ENCODE measurements at places on chromosomes 7 and 10. TPM values are rescaled to one million over a fixed set of nuclear protein-coding genes. Genes with fewer than 3 reads are reported as not detected.

GRCh38 chr7:127589896-127590295 lies 1.7 kb downstream of the ARF5 start:
- DNase-seq: no peak

Gene ATE1
- total RNA-seq: 23.7 TPM

- DNase-seq: no peak
Measured at GRCh38 chr7:96591900-96592676, 117.6 kb downstream of the SEM1 start.

DNA sequence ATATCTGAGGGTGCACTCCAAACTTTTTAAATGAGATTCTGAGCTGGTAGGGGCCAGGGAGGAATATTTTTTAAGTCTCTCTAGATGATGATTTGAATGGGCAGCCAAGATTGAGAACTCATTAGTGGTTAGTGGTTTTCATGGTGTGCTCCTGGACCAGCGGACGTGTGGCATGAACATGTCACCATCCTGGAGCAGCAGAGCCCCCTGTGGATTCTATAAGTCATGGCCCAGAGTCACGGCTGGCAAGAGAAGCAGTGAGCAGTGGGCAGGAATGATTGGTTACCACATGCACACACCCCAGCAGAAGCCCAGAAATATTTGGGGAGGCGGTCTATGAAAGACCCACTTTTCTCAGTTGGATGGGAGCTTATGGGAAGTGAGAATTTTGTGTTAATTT lies 21.2 kb upstream of the UCN3 start:
- DNase-seq: no peak

Gene KCND2
- not detected for total RNA-seq

- DNase-seq: no peak
Measured at GRCh38 chr7:71911051-71911450, 501.1 kb downstream of the CALN1 start.

DNA sequence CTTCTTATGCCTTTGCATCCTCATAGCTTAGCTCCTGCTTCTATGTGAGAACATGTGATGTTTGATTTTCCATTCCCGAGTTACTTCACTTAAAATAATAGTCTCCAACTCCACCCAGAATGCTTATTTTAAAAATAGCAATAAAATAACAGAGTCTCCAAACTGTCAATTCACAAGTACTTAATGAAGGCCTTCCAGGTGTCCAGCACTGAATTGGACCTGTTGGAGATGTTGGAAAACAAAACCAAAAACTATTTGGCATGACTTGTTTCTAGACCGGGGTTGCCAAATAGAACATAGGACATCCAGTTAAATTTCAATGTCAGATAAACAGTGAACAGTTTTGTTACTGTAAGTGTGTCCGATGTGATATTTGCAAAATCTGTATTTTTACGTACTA lies 208.1 kb upstream of the DKK1 start:
- DNase-seq: no peak

Gene NCF1
- not detected for total RNA-seq

DNA sequence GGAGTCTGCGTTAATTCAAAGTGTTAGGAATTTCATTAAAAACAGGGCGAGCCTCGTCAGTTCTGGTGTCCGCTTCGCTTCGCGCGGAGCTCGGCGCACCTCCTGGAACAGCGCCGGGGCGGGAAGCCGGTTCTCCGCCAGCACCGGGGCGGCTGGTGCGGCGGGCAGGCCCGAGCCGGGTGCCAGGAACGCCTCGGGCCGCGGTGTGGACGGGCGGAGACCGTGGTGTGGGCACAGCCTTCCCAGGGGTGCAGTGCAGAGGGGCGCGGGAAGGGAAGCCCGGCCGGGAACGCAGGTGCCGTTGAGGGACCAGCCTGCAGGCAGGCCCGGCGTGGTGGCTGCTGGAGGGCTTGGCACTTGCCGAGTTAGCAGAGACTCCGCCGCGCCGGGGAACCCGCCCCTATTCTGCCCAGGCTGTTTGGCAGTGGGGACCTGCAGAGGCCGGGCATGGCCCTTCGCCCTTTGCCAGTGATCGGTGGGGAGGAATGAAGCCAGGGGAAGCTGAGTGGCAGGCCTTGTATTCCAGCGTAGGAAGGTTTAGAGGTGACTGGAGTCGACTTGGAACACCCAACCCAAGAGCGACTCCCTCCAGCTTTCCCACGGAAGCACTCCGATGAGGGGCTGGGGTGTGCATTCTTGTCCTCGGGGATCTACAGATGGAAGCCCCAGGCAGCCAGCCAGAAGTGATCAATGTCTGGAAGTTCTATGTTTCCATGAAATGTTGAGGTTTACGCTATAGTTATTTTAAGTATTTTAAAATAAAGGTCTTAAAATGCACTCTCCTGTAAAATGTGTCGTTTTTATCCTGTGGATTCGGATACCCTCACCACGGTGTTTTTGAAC lies 945 bp upstream of the RHEB start:
- DNase-seq: no peak

Gene SUN3
- not detected for total RNA-seq

- no peak for DNase-seq
Measured at GRCh38 chr10:25222085-25222660, 47.4 kb downstream of the GPR158 start.

DNA sequence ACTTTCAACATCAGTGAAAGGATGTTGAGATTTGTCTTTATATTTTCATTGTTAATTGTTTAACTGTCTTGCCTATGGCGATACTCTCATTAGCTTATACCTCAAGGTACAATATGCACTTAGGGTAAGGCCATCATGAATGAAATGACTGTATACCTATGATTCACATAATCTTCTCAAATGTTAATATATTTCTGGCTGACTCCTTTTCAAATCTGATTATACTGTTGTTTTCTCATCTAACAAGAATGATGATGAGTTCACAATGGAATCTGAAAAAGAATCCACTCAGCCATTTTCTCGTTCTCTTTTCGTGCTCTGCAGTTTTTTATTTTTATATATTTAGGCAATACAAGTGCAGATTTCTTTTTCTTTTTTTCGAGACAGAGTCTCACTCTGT lies 159.1 kb downstream of the ARHGAP12 start:
- peak; percentile 10 for DNase-seq

GRCh38 chr7:157918326-157919080 lies 581.7 kb downstream of the DNAJB6 start:
- no peak for DNase-seq

GRCh38 chr10:73828161-73828560 lies 16.8 kb upstream of the NDST2 start:
- peak; percentile 14 for DNase-seq

Gene VGF
- total RNA-seq: 0.14 TPM

Gene ITGA8
- not detected for total RNA-seq

DNA sequence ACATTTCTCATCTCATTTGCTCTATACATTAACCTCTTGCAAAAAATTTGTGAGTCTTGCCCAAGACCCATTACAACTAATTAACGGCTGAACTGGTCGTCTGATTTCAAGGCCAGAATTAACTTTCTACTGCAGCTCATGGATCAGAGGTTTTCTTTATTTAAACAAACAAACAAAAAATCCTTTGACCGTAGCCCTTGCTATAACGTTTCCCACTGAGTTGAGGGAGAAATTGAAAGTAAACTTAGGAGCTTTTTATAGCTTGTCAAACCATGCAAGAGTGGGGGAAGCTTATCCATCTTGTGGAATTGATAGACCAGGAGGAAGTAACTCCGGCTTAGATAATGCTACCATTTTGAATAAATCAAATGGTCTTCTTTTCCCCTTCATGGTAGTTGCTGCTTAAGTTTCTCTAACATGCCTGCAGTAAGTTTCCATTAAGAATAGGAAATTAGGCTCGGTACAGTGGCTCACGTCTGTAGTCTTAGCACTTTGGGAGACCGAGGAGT lies 3.3 kb downstream of the SRGN start:
- peak; percentile 22 for DNase-seq

Gene SPACDR
- total RNA-seq: not detected

DNA sequence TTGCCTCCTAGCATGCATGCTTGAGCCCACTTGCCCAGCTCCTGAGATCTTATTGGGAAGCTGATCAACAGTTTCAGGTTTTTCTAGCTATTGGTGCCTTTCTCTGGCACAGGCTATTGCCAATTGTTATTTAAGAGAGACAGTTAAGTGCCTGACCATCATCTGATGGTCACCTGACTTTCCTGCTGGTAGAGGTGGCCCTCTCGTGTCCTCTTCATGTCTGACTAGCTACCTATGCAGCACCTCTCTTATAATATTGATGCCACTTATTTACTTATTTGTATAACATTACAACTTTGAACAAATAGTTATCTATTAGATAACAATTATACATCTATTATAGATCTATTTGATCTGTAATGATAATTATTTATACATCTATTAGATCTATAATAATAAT lies 205.9 kb upstream of the SEMA3D start:
- DNase-seq: no peak

DNA sequence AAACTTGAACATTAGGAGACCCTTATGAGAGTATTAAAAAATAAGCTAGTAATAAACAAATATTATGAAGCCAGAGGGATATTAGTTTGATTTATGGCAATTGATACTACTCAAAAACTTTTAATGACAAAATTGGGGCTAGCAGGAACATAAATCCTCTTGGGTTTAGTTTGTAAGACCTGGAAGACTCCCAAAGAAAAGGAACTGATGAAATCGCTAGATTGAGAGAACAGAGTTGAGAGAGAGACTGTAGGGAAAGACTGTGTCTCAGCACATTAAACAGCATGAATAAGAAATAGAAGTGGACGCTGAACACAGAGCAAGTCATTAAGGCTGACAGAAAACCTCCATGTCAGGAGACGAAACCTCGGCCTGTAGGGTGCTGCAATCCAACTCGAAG lies 56.4 kb downstream of the ICA1 start:
- DNase-seq: no peak

DNA sequence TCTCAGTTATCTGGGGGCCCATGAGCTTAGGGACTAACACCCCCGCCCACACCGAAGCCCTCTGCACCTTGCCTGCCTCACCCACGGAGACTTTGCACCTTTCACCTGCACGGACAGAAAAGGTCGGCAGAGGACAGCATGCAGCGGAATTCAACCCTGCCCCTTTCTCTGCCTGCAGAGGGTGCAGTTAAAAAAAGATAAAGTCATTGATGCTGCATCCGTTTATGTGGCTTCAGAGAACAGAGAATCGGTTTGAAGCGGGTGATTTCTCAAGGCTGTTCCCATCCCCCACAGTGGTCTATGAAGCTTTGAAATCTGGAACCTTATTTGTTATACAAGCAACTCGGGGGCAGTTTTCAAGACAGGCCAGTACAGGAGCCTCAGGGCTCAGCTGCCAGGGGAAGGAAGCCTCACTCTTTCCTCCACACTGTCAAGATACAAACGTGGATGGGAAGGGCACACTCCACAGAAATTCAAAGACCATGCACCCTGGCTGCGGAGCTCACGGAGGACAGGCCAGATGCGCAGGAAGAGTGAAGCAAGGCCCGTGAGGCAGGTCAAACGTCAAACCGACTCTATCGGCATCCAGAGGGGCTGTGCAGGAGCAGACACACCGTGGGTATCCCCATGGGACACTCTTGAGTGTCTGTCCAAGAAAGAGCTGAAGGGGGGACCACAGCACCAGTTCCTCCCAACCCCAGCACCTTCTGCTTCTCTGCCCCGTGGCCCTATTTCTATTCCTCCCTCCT lies 66.3 kb downstream of the INSIG1 start:
- DNase-seq: no peak

DNA sequence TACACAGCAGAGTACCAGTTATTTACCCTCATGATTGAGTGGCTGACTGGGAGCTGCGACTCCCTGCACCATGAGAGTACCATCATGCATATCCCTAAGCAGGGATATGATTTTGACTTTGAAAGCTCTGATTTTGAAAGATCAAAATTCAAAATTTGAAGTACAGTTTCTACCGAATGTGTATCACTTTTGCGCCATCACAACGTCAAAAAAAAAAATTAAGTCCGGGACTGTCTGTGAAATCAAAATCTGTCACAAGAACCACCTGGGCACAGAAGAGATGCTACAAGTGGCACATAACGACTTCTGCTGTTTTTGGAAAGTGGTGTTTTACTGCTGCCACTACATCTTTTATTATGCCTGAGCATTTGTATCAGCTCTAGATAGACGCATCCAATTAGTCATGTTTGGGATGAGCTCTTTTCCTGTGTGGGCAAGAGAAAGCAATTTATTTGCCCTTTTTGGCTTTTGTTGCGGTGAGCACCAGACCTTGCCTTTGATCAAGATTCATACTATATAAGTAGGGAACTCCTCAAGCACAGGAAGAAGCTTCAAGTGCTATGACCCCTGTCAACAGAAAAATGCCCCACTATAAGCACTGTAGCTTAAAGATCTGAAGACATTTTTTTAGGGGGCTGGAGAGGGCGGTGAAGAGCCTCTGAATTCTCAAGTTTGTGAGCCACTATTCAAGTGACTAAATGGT lies 10.7 kb downstream of the MTPN start:
- DNase-seq: no peak

Gene TAS2R5
- total RNA-seq: not detected

Gene FAM237B
- not detected for total RNA-seq

Gene ZNF425
- 2.9 TPM for total RNA-seq

Gene RUFY2
- 9.5 TPM for total RNA-seq

Gene BAMBI
- 19.8 TPM for total RNA-seq

Gene GRID2IP
- not detected for total RNA-seq

Gene IFIT5
- total RNA-seq: 16.0 TPM

GRCh38 chr10:128507066-128507465 lies 380.8 kb upstream of the MKI67 start:
- DNase-seq: no peak

- no peak for DNase-seq
Measured at GRCh38 chr10:103812004-103812403, 43.4 kb downstream of the SH3PXD2A start.

GRCh38 chr7:4191525-4191924 lies 490.6 kb upstream of the FOXK1 start:
- no peak for DNase-seq

DNA sequence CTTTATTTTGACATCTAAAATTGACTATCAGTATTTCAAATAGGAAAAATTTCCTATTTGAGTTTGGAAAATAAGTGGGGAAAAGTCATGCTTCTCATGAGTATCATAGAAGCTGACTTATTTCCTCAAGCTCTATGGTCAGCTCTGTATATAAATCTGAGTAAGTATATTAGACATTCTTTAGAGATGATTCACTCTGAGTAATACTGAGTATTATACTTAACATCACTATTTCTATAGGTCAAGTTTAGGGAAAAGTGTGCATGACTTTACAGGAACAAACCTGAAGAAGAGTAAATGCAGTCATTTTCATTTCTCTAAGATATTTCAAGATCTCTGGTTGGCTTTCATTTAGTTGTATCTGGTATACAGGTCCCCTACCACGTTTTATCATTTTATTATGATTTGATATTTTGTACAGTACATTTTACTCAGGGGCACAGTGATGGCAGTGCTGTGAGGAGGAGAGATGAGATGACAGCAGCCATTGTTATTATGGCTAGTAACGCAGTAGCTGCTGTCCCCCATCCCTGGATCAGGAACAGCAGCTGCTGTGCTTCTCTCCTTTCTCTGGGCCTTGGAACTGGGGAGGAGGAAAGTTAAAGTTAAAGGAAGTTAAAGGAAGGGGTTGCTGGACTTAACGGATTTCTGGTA lies 15.2 kb downstream of the SND1 start:
- DNase-seq: no peak

DNA sequence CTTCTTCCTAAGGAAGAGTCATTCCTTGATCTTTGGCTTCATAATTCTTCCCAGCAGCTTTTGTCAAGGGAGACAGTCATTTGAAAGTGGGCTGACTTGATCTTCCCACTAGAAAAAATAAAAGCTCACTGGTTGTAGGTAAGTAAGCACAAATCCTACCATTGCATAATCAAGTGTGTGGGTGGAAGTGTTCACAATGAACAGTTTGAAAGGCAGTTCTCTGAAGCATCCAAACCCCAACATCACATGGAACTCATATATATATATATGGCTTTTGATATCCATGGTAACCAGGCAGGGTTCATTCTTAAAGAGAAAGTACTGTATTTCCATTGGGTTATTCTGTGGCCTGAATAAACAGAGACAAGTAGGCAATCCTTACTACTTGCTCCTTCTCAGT lies 51.6 kb downstream of the ARMH3 start:
- no peak for DNase-seq

Gene TRIM50
- total RNA-seq: not detected

Data from Caki2 (cell line).